ENCODE measurements at places on chromosomes 6 and 20. TPM values are rescaled to one million over a fixed set of nuclear protein-coding genes. Genes with fewer than 3 reads are reported as not detected.

DNA sequence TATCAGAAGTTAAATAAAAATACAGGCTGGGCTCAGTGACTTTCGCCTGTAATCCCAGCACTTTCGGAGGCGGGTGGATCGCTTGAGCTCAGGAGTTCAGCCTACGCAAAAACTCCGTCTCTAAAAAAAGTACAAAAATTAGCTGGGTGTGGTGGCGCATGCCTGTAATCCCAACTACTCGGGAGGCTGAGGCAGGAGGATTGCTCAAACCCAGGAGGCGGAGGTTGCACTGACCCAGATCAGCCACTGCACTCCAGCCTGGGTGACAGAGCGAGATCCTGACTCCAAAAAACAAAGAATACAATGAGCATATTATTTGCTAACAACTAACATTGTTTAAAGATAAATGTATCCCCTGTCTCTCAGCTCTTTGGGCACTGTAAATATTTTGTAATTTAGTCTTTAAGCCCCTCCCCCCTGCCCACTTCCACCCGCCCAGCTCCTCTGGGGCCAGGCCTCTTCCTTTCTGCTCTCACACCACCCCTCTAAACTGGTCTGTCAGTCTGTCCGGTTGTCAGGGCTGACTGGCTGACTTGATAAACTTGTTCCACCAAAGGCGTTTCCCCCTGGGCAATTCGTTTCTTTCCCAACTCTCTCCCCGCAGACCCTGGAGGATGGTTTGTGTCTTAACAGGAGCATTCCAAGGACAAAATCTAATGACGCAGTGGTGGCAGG, 62.4 kb upstream of the QKI start:
- DNase-seq = no peak

GRCh38 chr20:41306061-41306727, 11.3 kb downstream of the ZHX3 start:
- no peak for DNase-seq

DNA sequence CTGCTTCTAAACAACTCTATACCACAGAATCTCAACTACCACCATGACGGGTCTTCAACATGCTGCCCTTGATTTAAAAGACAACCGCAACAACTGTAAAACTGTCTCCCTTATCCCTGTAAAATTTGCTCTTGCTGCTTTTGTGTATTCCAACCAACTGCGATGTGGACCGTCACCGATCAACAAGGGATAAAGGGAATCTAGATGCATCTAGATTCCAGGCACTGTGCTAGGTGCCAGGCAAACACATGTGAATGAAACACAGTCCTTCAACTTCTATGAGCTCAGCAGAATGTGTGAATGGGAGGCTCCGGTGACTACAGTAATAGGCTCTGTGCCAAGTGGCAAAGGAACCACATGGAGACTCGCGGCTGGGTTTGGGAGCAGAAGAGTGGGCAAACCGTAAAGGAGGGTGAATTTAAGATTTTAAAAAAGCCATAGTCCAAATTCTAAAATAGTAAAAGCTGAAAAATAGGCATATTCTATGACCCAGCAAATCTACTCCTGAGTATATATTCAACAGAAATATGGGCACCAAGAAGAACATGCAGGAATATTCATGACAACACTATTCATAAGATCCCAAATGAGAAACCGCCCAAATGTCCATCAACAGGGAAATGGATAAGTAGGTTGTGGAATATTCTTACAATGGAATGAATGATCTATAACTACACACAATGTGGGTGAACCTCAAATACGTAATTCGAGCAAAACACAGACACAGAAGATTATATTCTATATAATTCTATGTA, 3.7 kb upstream of the PRND start:
- DNase-seq = no peak

DNA sequence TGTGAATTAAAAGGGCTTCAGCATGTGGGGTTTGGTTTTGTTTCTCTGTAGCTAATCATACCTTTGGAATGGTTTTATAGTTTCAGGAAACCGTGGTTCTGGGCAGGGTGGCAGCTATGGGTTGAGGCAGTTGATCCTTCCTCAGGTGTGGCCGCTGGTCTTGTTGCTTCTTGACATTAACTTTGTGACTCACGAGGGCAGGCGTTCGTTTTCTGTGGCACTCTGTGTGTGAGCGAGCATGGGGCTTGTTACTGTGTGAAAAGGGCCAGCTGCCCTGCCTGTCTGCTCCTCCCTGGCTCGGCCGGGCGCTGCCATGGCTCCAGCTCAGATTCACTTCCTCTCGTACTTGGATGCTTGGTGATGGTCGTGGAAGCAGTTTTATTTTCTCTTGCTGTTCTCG, 16.2 kb downstream of the DNAJC5 start:
- no peak for DNase-seq

DNA sequence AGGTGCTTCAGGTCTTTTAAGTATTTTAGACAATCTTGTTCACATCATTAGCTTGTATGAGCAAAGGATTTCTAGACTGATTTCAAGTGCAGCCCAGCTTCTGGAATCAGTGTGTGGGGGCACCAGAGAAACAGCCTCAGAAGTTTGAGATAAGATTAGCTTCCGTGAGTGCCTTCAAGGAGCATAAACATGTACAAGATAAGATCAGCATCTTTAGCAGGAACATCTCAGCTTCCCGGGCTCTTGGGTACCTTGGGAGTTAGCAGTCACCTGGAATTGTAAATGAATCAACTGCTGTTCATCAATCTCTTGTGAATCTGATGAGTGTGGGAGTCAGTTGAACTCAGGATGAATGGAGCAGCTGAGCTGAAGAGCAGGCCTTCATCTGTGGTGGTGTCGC, 12.0 kb upstream of the CITED2 start:
- DNase-seq = no peak

- peak; percentile 8 for DNase-seq
Measured at GRCh38 chr20:37369846-37370245, 23.9 kb downstream of the SRC start.

DNA sequence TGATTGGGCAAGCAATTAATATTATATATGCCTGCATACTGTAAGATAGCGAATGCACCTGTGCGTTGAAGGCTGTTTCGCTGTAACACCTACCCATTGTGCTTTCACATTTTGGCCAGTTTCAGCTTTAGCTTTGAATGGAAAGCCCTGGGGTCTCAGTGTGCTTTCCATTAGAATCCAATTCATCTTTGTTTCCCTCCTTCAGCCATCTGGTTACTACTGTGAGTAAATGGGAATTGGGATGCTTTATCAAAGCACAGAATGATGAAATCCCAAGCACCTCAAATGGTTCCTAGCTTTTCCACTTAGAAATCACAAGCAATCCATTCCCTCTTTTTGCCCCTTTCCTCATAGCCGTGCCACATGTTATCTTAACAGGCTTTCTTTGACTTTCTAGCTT, 127.1 kb downstream of the HDGFL1 start:
- DNase-seq = no peak

DNA sequence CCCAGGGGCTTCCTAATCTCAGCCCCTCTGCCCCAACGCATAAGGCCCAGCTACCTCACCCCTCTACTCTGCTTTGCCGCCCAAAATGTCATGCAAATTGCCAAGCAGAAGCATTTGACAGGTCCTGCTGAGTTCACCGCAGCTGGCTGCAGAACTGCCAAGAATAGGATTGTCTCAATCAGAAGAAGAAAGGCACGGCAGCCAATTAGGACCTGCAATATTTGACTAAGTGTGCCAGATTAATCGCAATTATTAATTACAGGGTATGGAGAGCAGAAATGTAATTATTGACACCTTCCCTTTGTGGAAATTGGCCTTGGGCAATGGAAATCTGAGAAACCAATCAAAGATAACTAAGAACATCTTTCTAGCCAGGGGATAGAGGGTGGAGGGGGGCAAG, 318.6 kb downstream of the LRFN2 start:
- no peak for DNase-seq

DNA sequence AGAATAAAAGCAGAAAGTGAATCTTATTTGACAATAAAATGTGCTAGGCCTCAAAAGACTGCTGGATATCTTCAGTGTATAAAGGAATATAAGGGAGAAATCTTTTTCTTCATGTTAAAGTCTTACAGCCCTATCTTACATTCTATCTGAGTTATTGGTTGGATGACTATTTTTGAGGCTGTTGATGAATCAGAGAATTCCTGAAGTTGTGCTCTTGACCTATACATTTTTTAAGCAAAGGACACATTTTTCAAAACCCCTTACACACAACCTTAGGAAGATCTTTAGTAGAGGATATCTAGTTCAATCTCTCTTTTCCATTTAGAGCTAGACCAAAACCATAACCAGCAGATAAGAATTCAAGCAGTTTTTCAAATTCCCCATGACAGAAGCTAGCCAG, 10.9 kb upstream of the CGA start:
- no peak for DNase-seq

GRCh38 chr6:38155621-38156204, 336.2 kb downstream of the ZFAND3 start:
- DNase-seq = no peak

GRCh38 chr6:73074175-73074574, 151.1 kb downstream of the KHDC1L start:
- DNase-seq = no peak

GRCh38 chr6:166529586-166529985, 56.9 kb downstream of the RAMACL start:
- DNase-seq = no peak

- DNase-seq = no peak
Measured at GRCh38 chr6:170198298-170198697, 92.6 kb downstream of the DLL1 start.

GRCh38 chr6:158018851-158019361, 37.2 kb downstream of the SYNJ2 start:
- no peak for DNase-seq

DNA sequence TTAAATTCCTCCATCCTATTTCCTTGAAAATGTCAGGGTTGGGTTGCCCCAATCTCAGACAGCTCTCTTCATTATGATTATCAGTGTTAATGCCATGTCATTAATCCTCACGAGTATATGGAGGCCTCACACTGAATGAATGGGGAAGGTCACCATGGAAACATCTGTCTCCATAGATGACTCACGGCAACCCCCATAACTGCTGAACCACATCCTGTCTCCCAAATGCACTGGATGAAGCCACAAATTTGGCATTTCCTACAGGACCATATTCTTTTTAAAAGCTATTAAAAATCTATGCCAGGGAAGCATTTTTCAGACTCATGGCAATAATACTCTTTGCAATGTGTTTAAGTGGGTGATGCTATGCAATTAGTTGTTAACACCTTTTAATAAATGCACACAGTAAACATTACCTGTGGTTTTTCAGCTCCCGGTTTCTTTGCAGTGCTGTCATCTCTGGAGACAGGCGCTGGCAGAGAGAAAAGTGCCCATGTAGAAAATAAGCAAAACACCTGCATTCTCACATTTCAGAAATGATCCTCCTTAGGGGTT, 80.1 kb upstream of the PTPRK start:
- DNase-seq = no peak

DNA sequence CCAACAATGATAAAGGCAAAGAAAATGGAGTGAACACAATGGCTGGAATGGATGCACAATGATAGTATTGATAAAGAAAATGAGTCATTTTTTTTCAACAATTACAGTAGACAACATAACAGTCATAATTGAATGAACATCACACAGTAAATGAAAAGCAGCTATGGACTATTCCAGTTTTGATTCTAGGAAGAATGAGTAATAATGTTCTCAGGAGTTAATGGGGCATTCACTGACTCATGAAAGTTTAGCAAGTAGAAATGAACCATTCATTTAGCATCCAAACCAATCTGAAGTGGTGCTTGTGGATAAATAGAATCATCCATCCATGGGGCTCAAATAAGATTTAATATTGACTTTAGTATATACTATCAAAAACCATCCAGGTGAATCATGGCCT, 1029.5 kb upstream of the GJE1 start:
- no peak for DNase-seq

GRCh38 chr6:63739094-63739687, 103.6 kb downstream of the PHF3 start:
- no peak for DNase-seq

- DNase-seq = no peak
Measured at GRCh38 chr6:113292646-113293422, 564.3 kb upstream of the MARCKS start.

DNA sequence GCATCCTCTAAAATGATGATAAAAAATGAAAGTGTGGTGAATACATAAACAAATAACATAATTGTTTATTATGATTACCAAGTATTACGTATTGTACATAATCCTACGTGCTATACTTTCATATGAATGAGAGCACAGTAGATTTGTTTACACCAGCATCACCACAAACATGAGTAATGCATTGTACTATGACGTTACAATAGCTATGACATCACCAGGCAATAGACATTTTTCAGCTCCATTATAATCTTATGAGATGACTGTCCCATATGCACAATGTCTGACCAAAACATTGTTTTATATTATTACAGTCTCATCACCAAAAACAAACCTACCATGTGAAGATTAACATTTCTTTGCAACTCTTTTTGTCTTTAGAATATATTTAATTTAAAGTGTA, 225.7 kb upstream of the TENT5A start:
- no peak for DNase-seq

CASS4 gene
- 0.14 TPM for total RNA-seq

PNLDC1 gene
- 0.39 TPM for total RNA-seq

GJA1 gene
- total RNA-seq = 682 TPM

MYCT1 gene
- 2.0 TPM for total RNA-seq

STXBP5 gene
- 9.9 TPM for total RNA-seq

ULBP2 gene
- 0.13 TPM for total RNA-seq

DAAM2 gene
- total RNA-seq = 3.1 TPM

CCN2 gene
- 75.9 TPM for total RNA-seq

EEF1A2 gene
- 34.9 TPM for total RNA-seq

SLC17A2 gene
- total RNA-seq = not detected

COL20A1 gene
- total RNA-seq = 1.1 TPM

RGS17 gene
- 7.4 TPM for total RNA-seq
